B cell (primary cell): ENCODE measurements at places on chromosomes 2 and 18.

DNA sequence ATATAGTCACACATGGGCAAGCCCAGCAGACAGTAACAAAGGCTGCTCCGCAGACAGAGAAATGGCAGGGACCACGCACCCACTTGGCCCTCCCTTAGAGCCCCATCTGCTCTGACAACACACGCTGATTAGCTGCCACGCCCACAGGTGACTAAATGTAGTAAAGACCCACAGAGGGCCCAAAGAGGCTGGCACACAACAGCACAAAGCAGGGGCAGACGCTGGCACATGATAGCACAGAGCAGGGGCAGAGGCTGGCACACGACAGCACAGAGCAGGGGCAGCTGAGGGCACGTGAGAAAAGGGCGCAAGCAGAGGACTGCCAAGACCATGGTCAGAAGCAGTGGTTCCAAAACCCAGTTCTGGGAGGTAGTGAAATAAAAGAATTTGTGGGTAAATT, 10.6 kb downstream of the AFG3L2 start:
- DNase-seq = no peak

DNA sequence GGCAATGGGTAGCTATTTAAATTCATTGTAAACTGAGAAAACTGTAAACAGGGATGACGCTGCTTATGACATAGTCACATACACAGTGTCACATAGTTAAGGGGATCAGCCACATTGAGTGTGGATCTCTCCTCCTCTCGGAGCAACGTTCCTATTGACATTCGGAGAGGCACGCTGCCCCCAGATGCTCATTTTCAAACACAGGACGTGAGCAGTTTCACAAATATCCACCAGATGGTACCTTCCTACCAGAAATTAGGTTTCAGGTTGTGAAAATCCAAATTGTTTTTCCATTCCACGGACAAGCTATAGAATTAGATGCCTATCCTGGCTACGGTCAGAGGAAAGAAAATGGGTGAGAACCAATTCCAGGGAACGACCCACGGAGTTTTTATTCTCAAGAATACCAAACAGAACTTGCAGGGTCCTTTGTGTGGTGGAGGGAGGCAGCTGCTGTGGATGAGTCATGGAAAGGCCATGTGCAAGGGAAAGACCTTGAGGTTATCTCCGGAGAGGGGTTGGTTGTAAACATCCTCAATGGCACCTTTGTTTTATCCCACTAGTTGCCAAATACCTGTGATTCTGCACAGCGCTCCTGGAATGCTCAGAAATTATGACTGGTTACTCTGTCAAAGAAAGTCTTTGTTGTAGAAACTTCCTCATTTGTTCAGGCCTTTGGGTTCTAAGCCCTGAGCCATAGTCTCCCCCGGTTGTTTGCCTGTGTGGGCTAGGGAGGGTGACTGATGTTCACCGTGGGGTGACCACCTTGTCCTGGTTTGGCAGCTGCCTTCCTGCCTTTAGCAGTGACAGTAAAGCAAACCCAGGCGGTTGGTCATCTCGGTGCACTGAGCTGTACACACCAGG, 88.0 kb downstream of the ACTR3 start:
- DNase-seq = no peak

GRCh38 chr2:104929663-104930062, 75.7 kb downstream of the POU3F3 start:
- no peak for DNase-seq

DNA sequence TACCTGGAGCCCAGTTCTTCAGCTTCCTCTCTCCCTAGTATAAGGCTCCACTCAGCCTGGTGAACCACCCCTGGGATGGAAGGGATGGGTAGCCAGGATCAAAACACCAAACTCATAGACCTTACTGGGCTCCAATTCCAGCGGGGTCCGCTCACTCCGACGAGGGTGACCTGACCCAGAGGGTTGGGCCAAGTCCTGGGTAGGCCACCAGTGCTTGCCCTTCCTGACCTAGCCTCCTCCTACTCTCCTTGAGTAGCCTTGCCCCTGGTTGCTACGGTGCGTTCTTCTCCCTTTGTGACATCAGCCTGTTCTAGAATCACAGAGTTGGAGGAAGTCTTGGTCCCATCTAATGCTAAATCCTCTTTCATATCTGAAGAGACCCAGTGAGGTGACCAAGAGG, 537 bp upstream of the STAT4 start:
- no peak for DNase-seq

DNA sequence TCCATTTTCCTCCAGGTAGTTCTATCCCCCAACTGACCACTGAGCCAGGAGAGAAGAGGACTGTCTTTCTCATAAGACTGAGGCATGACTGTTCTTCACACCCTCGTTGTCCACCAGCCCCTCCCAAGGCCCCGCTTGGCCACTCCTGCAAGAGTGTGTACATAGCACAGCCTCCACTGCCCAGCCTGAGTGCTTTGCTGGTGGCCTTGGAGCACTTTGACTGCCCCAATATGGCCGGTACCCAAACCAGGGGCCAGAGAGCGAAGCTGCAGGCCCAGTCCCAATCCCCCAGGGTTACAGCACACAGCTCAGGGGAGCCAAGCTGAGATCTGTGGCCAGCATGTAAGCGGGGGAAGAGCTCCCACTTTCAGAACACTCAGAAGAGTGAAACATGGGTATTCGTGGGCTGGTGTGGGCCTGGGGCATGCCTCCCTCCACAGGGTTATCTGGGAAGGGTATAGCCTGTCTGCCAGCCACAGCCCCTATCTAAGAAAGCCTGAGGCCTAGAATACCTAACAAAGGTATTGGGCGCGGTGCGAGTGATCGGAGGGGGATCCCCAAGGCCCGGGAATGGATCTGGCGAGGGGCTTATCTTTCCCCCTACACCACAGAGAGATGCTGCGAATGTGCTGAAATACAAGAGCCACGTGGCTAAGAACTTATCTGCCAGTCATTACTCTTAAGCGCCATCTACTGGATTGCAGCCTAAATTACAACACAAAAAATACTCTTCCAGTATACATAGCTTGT, 163.8 kb downstream of the WDPCP start:
- peak; percentile 46 for DNase-seq

GRCh38 chr2:174337337-174338146, 2.8 kb downstream of the SP9 start:
- DNase-seq = peak; percentile 78

DNA sequence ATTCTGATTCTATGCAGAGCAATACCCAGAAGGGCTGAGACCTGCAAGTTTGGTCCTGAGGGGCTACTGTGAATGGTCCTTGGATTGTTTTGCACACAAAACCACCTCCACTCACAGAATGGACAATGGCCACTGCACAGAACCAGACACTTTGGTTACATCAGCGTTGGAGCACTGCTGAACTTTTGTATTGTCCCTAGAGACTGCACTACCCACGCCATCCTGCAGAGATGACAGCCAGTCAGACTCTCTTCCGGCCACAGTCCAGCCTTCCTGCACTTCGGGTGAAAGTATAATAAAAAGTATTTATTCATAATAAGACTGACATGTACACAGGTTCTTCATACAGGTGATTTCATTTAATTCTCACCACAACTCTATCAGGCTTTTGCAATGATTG, 35.7 kb downstream of the CELF4 start:
- no peak for DNase-seq

DNA sequence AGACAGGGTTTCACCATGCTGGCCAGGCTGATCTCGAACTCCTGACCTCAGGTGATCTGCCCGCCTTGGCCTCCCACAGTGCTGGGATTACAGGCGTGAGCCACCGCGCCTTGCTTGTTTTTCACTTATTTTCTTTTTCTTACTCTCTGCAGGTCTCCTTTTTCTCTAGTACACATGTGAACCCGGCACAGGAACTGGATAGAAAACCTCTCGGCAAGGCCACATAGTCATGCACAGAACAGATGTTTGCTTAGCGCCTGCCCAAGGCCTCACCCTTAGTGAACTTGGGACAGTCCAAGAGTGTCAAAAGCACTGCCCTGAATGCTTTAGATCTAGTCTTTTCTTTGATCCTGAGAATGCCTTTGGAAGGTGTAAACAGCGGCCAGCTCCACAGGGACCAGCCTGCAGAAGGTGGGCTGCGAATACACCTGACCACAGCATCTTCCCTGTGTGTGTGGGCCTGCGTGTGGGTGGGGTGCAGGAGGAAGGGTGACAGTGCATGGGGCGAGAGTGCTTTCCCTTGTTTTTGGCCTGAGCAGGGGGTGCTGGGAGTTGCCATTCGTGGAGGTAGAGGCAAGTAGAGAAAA, 27.0 kb downstream of the IMPA2 start:
- no peak for DNase-seq

DNA sequence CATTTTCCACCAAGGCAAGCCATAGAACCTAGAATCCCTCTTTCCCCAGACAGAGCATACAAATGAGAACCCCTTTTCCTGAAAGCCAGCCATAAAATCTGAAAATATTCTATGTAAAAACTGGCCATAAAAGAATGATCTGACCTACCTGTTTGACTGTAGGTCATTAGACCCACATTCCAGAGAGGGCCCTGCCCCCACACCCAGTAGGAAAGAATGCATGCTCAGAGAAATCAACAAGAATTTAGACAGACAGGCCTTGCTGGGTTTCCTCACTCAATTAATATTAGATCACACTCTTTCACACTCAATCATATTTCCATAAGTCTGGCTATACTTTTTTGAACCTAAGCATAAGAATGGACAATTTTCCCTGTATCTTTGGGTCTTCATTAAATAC, 929.5 kb downstream of the ERBB4 start:
- no peak for DNase-seq

DNA sequence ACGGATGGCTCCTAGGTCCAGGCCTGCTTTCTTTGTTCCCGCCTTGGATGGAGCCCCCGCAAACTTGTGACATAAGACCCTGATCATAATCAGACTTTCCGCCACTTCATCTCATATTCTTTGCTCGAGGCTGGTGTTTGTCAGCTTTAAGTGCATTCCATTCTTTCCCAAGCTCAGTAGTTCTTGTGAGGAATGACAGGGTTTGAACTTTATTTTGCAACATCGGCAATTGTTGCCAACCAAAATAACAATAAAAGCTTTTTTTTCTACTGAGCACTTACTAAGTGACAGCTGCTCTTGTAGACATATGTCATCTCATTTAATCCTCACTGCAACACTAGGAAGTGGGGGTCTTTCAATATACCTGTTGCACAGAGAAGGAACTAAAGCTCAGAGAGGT, 178.8 kb upstream of the ST6GAL2 start:
- DNase-seq = no peak

DNA sequence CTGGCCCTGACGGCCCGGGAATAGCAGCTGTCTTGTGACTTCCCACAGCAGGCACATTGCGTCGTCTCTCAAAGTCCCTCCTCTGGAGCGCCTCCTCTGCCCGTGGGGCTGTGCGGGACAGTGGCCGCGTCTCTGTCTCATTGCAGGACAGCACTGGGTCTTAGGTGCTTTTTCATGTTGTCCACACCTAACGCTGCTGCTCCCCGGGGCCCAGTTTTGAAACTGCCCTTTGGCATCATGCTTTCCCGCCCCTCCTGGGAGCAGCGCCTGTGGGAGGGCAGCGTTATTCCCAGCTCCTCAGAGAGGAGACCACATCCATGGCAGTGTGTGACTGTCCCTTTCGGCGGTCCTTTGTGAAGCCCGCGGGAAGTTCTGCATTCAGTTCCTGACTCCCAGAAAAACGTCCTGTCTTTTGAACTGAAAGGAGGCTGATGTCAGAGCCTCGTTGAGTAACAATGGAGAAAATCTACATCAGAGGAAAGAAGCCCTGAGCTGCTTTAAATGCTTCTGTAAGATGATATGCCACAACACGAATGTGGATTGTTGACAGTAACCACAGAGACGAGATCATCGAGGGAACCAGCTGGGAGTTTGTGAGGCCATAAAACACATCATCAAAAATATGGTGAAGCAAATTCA, 226.0 kb downstream of the FAM210A start:
- DNase-seq = no peak

GRCh38 chr2:169002161-169002738, 28.9 kb downstream of the ABCB11 start:
- DNase-seq = no peak

- no peak for DNase-seq
These were observed 177.2 kb downstream of the NEDD4L start for GRCh38 chr18:58221060-58221725.

DNA sequence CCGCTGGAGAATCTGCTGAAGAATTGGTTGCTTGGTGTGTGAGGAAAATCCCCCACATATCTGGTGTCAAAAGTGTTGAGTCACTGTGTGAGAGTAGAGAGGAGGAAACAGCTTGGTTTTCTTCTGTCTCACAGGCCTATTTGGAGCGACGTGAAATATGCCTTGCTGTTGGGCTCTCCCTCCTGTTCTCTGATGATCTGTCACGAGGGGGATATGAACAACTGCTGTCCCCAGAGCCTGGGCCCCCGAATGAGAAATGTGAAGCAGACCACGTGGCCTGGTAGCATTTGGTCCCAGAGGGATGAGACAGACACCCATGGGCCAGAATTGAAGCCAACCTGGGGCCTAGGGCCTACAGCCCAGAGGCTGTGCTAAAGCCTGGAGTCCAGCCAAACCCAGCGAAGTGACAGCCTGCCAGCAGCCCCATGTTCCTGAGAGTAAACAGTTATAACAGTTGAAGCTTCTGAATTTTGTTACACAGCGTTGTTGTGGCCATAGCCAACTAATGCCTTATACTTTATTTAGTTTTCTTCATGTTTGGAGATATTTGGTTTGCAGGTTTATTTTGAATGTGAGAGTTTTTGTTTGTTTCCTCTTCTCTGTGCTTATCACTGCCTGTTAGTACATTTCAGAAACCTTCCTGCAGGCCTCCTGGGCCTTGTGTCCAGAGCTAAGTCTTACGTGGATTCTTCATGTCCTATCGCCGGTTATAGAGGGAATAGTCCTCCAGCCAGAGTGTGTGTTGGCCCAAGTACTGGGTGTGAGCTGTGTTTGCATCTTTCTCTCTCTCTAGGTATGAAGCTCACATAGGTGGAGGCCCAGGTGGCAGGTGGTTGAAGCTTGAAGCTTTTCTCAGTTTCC, 18.7 kb upstream of the COLEC12 start:
- DNase-seq = no peak

- DNase-seq = no peak
These were observed 140.0 kb downstream of the ZEB2 start for GRCh38 chr2:144379851-144380311.

GRCh38 chr2:233141901-233142300, 81.8 kb downstream of the INPP5D start:
- DNase-seq = no peak

DNA sequence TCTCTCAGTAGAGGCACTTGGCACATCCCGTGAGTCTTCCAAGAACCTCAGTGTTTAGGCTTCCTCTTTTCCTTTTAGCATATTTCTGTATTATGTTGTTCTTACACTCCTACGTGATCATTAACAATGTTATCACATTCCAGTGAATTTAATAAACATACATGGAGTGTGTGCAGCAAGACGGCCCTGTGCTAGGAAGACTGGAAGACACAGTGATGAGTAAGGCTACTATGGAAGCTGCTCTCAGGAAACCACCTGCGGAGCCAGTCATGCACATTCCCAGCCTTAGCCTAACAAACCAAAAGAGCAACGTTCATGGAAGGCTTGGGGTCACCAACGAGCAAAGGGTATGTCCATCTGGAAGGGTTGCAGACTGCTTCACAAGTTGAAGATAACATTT, 103.4 kb downstream of the ETAA1 start:
- DNase-seq = no peak

DNA sequence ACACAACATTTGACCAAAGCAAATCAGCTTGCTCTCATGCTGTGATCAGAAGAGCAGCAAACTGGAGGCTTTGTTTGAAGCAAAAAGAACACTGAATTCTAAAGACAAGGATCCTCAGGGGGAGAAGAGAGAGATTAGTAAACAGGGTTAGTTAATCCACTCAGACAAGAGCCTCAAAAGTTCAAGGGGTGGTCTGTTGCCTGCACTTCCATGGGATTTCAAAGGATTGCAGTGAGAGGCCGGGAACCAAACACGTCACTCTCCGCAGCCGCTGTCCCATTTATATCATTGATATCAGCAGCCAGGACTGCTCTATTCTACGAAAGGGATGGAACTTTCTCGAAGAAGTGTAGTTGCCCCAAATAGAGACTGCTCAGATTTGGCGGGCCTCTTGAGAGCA, 97.8 kb upstream of the SP3 start:
- DNase-seq = no peak
